Occipital lobe (tissue), 3 donors: ENCODE measurements at places on chromosomes 2 and 18.

DNA sequence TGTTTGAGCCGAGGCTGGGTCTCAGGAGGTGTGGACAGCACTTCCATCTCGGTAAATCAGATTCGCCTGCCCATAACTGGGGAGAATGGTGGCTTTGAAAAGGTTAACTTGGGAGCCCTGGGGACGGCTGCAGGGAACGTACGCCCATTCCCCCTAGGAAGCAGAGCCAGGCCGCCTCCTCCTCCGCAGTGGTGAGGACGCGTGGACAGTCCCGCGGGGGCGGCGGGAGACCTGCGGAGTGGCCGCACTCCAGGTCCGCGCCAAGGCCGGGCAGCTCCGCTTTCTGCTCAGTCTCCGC lies 845 bp upstream of the MYCN start:
- peak; percentile 59 for DNase-seq

DNA sequence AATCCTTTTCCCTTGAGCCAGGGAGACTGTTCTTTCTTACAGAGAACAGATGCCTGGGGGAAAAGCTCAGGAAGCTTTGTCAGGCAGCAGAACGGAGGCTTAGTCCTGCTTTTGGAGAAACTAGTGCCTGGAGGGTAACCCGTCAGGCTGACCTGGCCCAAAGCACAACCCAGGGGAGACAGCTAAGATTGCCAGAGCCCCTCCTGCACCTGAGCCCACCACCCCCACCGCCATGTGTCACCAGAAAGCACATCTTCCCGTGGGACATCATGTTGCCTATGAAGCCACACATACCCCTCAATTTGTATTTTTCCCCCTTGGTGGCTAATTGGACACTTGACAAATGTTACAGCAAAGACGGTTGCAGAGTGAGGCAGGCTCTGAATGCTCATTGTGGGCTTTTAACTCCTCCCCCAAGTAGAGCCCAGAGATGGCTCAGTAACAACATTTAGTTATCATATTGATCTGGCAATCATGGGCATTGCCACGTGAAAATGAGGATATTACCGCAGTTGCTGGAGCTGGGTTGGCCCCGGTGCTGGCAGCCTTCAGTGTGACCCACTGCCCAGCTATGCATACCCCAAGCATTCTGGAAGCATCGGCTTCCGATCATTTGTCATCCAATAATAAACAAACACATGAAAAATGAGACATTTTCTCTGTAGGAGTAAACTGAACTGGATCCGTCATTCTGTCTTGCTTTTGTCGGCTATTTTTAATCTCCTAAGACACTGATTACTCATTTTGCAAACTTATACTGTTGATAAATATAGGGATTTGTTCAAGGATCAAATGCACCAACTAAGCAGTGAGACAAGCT lies 229.5 kb downstream of the ATAD2B start:
- DNase-seq = no peak

GRCh38 chr2:12543978-12544558 lies 172.7 kb upstream of the TRIB2 start:
- no peak for DNase-seq

- no peak for DNase-seq
These were observed 169.1 kb upstream of the MC4R start for GRCh38 chr18:60541661-60542060.

DNA sequence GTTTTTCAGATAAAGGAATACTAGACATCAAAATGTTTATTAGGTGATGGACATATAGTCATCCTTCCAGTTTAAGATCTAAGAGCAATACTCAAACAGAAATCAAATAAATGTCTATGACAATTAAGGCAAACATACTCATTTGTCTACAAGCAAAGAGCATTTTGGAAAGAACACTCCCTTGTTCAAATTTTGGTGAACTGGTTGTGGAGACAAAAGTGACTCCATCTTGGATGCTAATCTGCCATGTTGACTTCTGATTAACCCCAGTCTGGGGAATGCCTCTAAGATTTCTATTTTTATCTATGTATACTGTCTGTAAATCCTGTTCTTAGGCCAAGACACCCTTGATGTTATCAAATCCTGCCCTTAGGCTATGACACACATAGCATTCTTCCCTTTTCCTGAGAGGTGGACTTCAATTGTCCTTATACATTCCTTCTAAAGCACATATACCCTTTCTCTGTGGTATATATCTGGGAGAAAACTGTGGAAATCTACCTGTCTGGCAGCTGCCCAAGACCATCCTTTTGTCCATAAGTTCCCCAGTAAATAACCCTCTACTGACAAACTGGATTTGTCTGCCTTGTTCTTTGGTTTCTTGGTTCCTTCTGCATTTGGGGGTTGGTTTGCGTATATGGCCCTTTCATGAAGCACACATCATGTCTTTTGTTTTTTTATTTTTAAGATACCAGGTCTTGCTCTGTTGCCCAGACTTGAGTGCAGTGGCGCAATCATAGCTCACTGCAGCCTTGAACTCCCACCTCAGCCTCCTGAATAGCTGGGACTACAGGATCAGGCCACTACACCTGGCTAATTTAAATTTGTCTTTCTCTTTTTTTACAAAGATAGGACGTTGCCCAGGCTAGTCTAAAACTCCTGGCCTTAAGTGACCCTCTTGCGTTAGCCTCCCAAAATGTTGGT lies 12.5 kb upstream of the PLEKHM3 start:
- no peak for DNase-seq
